ENCODE measurements at places on chromosomes 16 and 17. TPM values are rescaled to one million over a fixed set of nuclear protein-coding genes. Genes with fewer than 3 reads are reported as not detected.

Gene WIPF2
- polyA plus RNA-seq, result 13.8 TPM

Gene ACSM3
- 2.8 TPM for polyA plus RNA-seq

Gene DHX58
- 3.7 TPM for polyA plus RNA-seq

Gene SLC5A10
- polyA plus RNA-seq, result 0.12 TPM

Gene LDAF1
- 29.8 TPM for polyA plus RNA-seq

Gene RNF135
- 10.0 TPM for polyA plus RNA-seq

Gene IGFALS
- 0.49 TPM for polyA plus RNA-seq

Gene PRAC2
- not detected for polyA plus RNA-seq

Gene METTL9
- 99.3 TPM for polyA plus RNA-seq

Gene PMFBP1
- polyA plus RNA-seq, result 1.5 TPM

Gene RHBDL1
- 1.4 TPM for polyA plus RNA-seq

Gene KRT33B
- polyA plus RNA-seq, result not detected

Gene KRT27
- not detected for polyA plus RNA-seq

Gene VASN
- 10.6 TPM for polyA plus RNA-seq
